ENCODE measurements at places on chromosomes 2 and 18.

- peak; percentile 58 for DNase-seq
Measured at GRCh38 chr2:241853651-241854341, 4.9 kb downstream of the PDCD1 start.

GRCh38 chr18:49142216-49142615, 191.5 kb upstream of the SMAD7 start:
- DNase-seq: no peak

- peak; percentile 79 for DNase-seq
Measured at GRCh38 chr18:31648966-31649429, 35.4 kb downstream of the B4GALT6 start.

DNA sequence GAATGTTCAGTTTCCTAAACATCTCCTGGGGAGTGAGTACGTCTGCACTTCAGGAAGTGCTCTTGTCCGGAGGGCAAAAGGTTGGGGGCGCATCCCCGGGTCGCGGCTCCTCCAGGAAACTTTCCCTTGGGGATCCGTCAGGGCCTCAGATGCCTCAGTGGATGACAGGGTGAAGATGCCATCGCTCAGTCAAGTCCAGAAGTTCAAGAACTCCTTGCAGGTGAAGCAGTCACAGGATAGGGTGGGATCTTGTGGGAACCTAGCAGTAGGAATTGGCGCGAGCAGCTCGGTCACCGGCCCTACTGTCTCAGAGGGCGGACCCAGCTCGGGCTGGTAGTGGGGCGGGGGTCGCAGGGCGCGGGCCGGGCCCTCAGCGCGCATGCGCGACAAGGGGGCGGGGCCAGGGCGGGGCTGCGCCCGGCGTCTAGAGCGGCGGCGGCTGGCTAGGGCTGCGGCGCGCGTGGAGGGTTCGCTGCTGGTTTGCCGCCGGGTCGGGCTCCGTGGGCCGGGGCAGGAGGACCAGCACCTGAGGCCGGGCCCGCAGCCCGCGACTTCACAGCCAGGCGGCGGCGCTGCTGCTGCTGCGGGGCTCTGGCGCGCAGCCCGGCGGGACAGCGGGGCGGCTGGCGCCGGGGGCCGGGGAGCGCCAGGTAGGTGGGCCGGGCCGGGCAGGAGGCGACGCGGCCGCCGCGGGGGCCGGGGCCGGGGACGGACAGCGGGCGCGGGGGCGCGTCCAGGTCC, at the start of gene INPP4A:
Gene INPP4A, plus strand, starts transcription at position 423 of the 741 bp plus-strand sequence. CDS start 75,191 bp downstream, outside the sequence.
- DNase-seq: peak; percentile 82

- no peak for DNase-seq
Measured at GRCh38 chr2:239300242-239300641, 100.6 kb downstream of the HDAC4 start.

GRCh38 chr2:74347742-74348141, 4.5 kb upstream of the SLC4A5 start:
- no peak for DNase-seq

- DNase-seq: no peak
Measured at GRCh38 chr2:85009019-85009618, 38.2 kb downstream of the KCMF1 start.

- peak; percentile 52 for DNase-seq
Measured at GRCh38 chr2:237538001-237538720, 28.2 kb upstream of the PRLH start.

- no peak for DNase-seq
Measured at GRCh38 chr2:160328811-160329527, 128.9 kb upstream of the ITGB6 start.

DNA sequence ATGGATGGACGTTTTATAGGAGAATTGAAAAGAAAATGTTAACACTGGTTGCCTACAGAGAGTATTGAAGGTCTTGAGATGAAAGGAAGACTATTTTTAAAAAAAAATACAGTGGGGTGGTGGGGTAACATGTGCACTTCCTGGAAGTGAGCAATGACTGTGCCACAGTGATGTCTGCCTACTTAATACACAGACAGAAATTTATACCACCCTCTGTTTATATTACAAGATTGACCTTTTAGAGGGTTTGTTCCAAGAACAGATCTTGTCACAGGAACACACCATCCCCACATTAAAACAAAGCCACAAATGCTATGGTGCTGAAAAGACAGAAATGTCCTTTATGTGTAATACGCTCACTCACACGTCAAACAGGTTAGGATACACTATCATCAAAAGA, 87.6 kb downstream of the THADA start:
- DNase-seq: no peak

DNA sequence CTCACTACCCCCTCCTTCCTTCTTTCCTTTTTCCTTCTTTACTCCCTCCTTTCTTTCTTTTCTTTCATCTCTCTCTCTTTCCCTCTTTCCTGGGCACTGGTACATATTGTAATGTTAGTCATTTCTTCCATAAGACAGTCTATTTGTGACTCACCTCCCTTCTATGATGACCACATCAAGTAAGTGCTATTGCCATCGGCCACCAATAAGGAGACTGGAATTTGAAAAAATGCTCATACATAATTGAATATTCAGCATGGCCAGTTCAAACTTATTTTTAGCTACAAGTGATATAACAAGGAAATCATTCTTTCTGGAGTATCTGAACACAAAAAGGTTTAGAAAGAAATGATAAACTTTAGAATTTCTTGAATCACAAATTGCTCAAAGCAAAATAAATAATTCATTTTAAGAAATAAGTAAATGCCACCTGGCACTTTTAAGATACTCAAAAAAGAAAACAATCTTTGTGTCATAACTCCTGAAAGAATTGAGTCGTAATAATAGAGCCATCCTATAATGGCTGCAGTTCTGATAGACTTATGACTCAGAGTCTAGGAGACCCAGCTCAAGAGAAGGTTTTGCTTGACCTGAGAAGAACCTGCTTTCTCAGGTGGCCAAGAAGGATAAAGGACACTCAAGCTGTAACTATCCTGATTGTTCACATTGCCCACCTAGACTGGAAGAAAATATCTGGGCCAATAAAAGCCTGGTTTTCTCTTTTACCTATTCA, 51.6 kb upstream of the CCBE1 start:
- DNase-seq: no peak

GRCh38 chr2:188663301-188663700, 310.9 kb upstream of the COL3A1 start:
- DNase-seq: no peak

DNA sequence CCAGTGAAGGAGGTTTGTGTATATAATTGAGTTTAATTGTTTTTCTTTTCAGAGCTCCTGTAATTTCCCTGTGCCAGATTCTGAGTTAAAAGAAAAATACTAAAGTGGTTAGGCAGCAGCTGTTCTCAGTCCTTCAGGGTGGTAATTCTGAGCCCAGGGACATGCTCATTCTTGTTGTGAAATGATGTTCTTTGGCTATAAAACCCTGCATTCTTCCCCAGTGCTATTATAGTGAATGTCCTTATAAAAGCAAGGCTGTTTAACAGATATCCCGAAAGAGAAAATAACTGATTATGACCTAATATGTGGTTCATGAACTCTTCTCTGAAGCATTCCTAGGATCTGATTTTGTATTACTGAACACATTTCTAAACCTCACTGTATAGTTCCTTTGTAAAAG, 34.0 kb downstream of the ADAM23 start:
- no peak for DNase-seq

- DNase-seq: no peak
Measured at GRCh38 chr2:113064898-113065297, 2.9 kb upstream of the IL1F10 start.

DNA sequence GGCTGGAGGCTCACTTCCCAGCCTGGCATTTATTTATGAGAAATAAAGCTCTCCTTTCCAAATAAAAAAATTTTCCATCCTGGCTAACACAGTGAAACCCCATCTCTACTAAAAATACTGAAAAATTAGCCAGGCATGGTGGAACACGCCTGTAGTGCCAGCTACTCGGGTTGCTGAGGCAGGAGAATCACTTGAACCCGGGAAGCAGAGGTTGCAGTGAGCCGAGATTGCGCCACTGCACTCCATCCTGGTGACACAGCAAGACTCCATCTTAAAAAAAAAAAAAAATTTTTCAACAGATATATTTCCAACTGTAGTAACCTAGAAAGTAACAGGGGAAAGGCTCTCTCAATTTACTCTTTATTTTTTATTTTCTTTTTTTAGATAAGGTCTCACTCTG, 6.1 kb upstream of the PCBP1 start:
- DNase-seq: no peak

DNA sequence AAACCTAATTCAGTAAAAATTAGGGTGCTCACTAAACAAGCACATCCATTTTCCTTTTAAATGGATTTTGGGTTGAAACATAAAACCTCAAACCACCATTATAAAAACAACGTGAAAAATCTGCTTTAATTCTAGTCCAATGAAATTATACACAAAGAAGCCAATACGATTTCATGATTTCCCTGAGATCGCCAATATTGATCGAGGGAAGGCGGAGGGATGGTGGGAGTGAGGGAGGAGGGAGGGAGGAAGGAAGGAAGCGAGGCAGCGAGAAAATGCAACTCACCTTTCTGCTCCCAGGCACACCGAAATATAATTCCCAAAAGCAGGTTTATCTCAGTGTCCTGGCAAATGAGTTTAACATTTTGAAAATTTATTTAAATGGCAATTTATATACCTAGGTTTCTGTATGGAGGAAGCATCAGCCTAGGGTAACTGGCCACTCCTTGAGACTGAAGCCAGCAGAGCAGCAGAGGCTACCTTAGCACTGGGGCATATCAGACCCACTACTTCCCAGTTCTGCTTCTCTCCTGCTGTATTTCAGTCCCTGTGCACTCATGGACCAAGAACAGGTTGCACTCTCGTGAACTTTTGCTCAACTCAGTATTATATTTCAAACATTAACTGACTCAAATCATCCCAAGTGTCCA, 2.3 kb upstream of the ONECUT2 start:
- DNase-seq: no peak

DNA sequence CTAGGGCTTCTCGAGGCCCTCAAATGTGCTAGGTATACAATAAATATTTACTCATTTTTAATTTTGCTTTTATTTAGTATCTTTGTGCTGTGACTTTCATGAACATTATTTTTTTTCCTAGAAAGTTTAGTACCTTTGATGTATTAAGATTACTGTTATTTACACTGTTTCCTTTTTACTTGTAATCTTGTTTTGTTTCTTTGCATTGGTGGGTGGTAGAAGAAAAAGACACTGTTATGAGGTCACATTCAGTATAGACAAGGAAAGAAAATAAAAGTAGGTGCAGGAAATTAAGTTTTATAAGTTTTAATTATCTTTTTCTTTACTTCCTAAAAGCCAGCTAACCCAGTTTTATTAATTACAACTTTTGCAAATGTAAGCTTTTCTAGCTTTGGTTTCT, 23.0 kb downstream of the MALT1 start:
- DNase-seq: no peak

DNA sequence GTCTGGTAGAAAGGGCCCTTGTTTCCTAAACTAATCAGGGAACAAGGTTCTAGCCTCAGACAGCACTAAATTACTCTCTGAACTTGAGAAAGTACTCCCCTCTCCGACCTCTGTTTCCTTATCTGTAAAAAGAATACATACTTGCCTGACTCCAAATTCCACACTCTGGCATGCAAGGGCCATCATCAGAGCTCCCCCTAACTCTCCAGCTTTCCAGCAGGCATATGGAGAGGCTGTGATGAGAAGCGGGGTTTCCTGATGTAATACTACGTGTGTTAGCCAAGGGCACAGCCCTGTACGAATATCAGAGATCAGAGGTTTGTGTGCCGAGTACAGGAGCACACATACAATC, 1.8 kb upstream of the EVA1A start:
- no peak for DNase-seq

GRCh38 chr2:229050133-229050532, 221.0 kb downstream of the PID1 start:
- DNase-seq: no peak

- DNase-seq: no peak
Measured at GRCh38 chr2:235849489-235849888, 318.7 kb downstream of the GBX2 start.

- no peak for DNase-seq
Measured at GRCh38 chr2:62335612-62336011, 139.7 kb downstream of the B3GNT2 start.

DNA sequence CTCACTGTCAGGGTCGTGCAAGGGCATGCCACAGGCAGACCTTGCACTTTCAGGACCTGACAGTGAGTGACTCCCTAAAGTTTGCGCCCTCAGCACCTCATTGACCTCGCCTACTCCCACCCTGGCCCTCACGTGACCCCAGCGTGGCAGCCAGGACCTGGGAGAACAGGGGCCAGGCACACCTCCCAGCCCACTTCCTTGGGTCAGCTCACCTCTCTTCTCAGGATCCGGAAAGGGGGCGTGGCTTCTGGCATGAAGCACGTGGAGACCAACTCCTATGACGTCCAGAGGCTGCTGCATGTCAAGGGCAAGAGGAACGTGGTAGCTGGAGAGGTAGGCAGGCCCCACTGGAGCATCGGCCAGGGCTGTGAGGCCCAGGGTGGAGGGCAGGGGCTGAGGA, 8.8 kb downstream of the VIL1 start:
- no peak for DNase-seq

GRCh38 chr18:32550963-32551362, 80.3 kb upstream of the GAREM1 start:
- DNase-seq: no peak

- no peak for DNase-seq
Measured at GRCh38 chr2:234257859-234258561, 207.5 kb downstream of the SPP2 start.

- no peak for DNase-seq
Measured at GRCh38 chr2:199851883-199852282, 891 bp upstream of the FTCDNL1 start.

- no peak for DNase-seq
Measured at GRCh38 chr2:88170472-88170892, 336 bp downstream of the THNSL2 start.

GRCh38 chr2:96258166-96259022, 7.4 kb downstream of the TMEM127 start:
- DNase-seq: no peak

- DNase-seq: no peak
Measured at GRCh38 chr18:31738460-31739407, 21.9 kb downstream of the SLC25A52 start.

DNA sequence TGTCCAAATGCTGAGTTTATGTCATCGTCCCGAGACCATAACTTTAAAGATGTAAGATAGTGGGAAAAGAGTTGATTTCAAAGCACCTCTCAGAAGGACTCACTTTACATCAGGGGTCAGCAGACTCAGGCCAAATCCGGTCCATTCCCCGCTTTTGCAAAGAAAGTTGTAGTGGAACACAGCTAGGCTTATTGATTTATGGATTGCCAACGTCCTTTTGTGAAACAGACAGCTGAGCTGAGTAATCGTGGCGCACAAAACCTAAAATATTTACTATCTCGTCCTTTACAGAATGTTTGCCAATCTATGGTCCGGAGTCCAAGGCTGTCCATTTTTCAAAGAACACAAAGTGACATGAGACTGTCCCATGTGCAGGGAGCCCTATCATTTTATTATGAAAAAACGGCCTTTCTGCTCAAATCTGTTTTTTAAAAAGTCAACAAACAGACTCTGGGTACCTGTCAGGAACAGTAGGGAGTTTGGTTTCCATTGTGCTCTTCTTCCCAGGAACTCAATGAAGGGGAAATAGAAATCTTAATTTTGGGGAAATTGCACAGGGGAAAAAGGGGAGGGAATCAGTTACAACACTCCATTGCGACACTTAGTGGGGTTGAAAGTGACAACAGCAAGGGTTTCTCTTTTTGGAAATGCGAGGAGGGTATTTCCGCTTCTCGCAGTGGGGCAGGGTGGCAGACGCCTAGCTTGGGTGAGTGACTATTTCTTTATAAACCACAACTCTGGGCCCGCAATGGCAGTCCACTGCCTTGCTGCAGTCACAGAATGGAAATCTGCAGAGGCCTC, at the start of gene IL1RN:
Gene IL1RN, plus strand, starts transcription at position 754 of the 801 bp plus-strand sequence. Its CDS starts 27 bp downstream, at position 781.
- DNase-seq: peak; percentile 85
